ENCODE measurements at places on chromosomes 2 and 18. TPM values are rescaled to one million over a fixed set of nuclear protein-coding genes. Genes with fewer than 3 reads are reported as not detected.

The SKOR2 gene
- not detected for total RNA-seq

The SLC5A6 gene
- 15.4 TPM for total RNA-seq

The SLC38A11 gene
- 0.43 TPM for total RNA-seq

The RAX gene
- not detected for total RNA-seq

The ELOA2 gene
- total RNA-seq = not detected

The SERPINB13 gene
- not detected for total RNA-seq

The MEIS1 gene
- 11.1 TPM for total RNA-seq

The PARD6G gene
- 1.6 TPM for total RNA-seq
